Umbilical cord (tissue), 2 donors: ENCODE measurements at places on chromosomes 16 and 17.

DNA sequence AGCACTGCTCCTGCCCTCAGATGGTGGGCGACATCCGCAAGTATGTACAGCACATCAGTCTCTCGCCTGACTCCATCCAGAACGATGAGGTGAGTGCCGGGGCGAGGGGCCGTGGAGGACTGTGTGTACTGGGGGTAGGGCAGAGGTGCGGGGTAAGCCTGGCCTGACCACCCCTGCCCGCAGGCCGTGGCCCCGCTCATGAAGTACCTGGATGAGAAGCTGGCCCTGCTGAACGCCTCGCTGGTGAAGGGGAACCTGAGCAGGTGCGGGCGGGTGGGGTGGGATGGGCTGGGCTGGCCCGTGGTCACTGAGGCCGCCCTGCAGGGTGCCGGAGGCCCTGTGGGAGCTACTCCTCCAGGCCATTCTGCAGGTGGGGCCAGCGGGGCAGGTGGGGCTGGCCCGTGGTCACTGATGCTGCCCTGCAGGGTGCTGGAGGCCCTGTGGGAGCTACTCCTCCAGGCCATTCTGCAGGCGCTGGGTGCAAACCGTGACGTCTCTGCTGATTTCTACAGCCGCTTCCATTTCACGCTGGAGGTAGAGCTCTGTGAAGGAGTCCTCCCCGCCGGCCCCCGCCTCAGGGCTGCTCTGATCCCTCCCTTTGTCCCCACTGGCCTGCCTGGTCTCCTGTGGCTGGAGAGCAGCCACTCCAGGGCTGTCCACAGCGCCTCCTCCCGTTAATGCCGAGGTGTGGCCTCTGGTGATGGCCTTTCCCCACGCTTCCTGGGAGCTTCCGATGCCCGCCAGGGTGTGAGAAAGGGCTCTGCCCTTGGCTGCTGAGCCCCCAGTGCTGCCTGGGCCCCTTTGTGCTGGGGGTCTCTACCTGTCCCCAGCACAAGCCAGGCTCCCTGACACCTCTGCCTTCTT lies 5.0 kb downstream of the TSR3 start:
- no peak for DNase-seq

DNA sequence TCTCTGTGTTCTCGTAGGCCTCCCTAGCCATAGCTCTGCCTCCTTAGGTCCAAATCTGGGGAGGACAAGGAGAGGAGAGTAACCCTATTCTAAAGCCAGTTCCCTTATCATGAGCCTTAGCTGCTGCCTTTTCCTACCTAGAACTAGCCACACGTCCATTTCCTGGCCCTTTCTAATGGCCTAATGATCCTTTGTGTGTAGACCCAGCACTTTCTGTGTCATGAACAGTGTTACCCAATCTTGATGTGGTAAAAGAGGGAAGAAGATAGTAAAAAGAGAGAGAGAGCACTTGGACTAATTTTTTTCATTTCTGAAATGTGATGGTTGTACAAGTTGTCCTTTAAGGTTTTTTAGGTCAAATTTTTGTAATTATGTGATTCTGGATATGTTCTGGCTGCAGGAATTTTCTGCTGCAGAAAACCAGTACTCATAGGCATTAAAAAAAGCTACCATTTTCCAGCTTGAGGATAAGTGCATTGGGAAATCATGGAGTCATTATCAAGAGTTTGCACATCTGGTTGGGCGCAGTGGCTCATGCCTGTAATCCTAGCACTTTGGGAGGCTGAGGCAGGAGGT lies 18.2 kb downstream of the CASC3 start:
- no peak for DNase-seq

DNA sequence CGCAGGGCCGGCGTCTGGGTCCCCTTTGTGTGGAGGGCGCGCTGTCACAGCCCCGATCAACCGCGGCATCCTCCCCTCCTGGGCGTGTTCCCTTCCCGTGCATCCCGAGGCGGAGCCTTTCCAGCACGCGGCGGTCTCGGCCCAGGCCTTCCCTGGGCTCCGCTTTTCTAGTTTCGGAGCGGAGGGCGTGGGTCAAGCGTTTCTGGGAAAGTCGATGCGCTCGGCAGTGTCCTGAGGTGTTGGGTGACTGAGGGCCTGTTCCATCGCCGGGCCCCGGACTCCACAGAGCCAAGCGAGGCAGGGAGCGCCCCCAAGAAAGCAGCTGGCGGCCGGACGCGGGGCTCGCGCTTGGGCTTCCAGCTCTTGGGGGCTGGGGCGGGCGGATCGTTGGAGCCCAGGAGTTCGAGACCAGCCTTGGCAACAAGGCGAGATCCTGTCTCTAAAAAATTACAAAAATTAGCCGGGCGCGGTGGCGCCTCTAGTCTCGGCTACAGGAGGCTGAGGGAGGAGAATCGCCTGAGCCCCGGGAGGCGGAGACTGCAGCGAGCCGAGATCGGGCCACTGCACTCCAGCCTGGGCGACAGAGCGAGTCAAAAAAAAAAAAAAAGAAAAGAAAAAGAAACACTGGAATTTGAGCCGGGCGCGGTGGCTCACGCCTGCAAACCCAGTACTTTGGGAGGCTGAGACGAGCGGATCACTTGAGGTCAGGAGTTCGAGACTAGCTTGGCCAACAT lies 806 bp downstream of the IFT140 start:
- DNase-seq: no peak

DNA sequence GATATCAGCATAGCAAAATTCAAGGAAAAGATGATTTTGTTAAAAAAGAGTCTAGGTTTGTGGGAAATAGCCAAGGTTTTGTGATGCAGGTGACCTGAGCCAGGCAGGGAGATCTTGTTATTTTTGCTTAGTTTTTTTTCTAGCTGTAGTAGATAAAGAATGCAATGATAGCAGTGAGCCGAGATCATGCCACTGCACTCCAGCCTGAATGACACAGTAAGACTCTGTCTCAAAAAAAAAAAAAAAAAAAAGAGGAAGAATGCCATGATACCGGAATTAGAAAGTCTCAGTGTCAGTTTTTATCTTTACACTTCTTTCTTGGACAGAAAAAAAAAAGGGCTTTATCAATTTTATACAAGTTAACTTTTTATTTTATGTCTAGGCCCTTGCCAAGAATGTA lies 27.5 kb downstream of the TMEM238L start:
- no peak for DNase-seq

DNA sequence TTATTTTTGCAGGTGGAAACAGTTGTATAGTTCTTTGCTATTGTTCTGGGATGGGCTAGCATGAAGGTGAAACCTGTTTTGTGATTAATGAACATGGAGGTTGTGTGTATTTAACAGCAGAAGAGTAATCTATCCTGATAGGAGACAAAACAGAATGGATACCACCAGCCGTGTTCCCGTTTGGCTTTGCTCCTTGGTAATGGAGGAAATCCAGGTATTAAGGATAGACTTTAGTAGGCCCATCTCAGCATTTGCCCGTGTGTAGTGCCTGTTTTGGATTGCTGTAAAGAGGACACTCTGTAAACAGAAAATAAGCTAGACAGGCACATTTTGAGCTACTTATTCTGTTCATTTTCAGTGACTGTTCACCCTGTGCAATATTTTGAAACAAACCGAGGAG lies 215.1 kb downstream of the RBFOX1 start:
- no peak for DNase-seq

DNA sequence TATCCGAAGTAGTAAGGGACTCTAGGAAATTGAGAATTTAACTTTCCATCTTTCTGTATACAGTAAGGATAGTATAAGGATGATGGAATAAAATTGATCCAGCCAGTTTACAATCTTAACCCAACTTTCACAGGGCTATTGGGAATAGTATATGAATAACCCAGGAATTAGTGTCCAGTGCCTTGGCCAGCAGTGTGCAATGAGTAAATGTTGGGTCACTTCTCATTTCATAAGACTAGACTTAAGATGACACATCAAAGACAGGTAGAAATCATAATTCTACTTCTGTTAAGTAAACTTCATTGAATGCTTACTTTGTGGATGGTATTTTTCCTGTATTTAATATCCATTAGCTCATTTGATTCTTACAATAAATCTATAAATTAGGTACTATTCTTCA lies 949.6 kb upstream of the GOT2 start:
- no peak for DNase-seq

DNA sequence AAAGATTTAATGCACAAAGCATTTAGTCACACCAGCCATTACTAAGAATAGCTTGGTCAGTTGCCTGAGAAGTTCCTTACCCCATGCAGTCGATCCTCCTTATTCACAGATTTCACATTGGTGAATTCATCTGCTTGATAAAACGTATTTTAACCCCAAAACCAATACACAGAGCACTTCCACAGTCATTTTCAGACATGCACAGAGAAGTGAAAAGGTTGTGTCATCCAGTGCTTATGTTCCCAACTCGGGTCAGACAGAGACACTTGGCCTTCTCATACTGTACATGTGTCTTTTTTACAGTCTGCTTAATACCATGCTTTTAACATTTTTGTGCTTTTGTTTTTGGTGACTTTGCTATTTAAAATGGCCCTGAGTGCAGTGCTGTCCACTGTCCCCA lies 219.7 kb downstream of the SPECC1 start:
- no peak for DNase-seq

DNA sequence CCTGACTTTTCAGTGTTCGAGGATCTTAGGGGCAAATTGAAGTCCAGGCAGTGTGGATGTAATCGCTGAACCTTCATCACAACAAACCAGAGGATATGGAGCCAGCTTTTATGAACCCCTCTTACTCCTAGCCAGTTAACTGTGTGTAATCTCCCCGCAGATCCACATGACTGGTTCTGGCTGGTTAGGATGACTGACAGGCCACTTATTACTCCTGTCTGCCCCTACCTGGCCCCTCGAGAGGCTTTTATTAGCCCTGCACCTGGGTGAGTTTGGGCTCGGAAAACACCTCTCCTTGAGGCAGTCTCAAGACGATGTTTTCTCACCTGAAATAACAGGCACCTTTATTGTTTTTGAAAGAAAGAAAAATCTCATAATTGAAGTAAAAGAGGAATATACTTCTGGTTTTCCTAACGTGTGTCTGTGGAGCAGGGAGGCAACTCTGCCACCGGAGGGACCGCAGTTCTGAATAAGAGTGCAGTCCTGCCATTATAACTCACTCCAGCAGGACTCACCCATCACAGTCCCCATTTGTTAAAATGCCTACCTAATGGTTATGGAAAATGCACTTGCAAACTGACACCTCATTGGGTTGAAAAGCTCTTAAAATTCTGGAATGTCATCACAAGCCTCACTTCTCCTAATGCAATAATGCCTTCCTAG lies 291.9 kb upstream of the N4BP1 start:
- DNase-seq: no peak

GRCh38 chr16:86571530-86571915 lies 4.9 kb downstream of the FOXC2 start:
- DNase-seq: no peak

DNA sequence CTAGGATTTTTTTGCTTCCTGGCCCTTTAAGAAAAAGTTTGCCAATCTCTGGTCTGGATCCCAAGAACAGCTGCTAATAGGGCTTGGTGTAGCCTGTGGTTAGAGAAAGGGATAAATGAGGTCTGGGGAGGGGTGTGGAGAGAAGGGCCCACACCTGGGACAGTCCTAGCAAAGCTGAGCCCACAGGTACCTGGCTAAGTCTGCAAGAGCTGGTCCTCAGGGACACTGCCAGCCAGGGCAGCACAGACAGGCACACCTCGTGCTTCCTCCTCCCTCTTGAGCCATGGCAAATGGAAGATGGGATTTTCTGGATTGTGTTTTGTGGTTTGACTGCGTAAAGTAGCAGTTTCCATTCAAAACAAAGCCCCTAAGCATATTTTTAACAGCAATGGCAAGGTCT lies 217.5 kb downstream of the SOX9 start:
- no peak for DNase-seq
